ENCODE measurements at places on chromosomes 7 and 10.

DNA sequence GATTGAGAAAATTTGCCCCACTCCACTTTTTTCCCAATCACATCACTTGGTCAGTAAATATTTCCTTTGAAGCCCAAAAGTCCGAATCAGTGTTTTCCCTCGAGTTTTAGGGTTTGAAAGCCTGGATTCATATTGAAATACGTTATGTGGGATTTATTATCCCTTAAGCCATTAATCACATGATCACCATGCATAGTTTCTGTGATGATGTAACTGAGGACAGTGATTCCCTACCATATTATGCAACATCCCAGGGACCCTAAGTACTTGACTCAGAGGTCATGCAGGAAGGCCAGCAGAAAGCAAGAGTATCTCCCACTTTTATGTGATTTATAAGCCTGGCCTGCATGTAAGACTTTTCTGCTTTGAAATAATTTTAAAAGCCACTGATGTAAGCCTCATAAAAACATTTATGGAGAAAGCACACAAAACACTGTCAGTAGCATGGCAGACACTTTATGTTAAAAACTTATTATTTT is 630.6 kb upstream of the ZWINT start:
- DNase-seq, result no peak

- DNase-seq, result no peak
Measured at GRCh38 chr10:27568196-27569175, 64.4 kb downstream of the RAB18 start.

DNA sequence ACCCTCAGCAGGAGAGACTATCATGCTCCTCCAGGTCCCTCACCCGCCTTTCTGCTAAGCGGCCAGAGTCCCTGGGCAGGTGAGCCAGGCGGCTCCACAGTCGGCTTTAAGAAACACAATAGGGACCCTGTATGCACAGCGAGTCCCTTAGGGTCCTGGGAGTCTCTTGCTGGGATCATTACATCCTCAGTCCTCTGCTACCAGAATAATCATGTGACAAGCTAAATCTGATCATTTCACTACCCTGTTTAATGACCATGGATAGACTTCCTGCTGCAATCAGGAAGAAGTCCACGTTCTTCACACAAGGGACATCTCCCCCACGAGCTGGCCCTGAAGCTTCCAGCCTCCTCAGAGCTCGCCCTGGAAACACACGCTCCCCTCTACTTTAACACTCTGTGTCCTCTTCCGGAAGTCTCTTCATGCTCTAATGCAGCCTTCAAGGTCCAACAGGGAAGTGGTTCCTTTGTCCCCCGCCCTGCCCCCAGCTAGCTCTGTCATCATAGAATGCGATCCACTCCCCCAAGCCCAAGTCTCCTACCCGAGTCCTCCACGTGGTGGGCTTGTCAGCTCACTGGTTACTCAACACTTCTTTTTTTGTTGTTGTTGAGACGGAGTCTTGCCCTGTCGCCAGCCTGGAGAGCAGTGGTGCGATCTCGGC is 101.5 kb downstream of the RNF216 start:
- no peak for DNase-seq

DNA sequence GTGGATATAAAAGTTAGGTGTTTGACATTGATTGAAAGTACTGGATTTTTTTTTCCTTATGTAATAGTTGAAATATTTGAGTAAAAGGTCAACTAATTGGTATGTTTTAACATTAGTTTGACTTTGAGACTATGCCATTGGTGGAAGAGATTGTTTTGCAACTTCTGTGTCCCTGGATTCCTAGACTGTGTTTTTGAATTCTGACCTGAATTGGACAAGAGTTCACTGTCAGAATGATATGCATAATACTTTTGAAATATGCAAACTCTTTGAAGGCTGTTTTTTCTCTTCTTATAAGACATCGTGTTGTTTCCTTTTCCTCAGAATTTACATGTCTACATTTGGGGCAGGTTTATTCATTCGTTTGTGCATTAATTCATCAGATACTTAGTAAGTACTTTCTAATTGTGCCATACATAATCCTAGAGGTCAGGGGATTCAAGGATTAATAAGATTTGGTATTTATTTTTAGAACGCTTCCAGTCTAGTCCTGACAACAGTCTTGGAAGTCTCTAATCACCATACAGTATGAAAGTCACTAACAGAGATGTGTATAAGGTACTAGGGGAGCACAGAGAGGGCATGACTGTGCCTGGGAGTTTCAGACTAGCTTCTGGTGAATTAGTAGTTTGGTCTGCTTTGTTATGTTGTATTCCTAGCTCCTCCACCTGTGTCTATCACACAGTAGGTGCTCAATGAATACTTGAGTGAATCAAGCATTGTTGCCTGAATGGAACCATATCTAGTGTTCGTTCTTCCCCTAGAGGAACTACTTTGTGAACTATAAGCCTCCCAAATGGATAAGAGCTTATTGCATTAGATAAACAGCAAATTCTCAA is 49.2 kb downstream of the AGK start:
- DNase-seq, result no peak

GRCh38 chr7:122887198-122887597 is 938 bp upstream of the CADPS2 start:
- DNase-seq, result no peak

- DNase-seq, result no peak
Measured at GRCh38 chr10:34206935-34207268, 608.2 kb downstream of the PARD3 start.

- no peak for DNase-seq
Measured at GRCh38 chr10:74436523-74437170, 285.6 kb downstream of the ADK start.

GRCh38 chr7:48638041-48638440 is 286.3 kb upstream of the CDC14C start:
- no peak for DNase-seq

GRCh38 chr10:119466655-119467054 is 75.9 kb downstream of the RGS10 start:
- DNase-seq, result peak; percentile 53

GRCh38 chr10:50456719-50457118 is 167.0 kb downstream of the SGMS1 start:
- DNase-seq, result no peak

DNA sequence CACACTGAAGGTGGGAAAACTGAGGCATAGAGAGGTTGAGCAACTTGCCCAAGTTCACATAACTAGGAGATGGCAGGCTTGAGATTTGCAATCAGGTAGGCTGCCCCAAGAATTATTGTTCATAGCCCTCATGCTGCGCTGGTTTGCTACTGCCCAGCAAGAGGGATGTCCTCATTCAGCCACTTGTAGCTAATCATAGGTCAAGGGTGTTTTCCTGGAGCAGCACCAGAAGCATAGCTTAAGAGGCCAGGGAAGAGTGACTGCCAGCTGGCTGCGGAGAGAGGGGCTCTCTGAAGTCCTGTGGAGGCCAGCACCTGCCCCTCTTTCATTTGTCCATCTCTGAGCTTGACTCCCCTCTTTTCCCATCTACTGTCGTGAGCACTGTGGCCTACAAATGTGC is 15.0 kb downstream of the CDHR3 start:
- DNase-seq, result no peak

DNA sequence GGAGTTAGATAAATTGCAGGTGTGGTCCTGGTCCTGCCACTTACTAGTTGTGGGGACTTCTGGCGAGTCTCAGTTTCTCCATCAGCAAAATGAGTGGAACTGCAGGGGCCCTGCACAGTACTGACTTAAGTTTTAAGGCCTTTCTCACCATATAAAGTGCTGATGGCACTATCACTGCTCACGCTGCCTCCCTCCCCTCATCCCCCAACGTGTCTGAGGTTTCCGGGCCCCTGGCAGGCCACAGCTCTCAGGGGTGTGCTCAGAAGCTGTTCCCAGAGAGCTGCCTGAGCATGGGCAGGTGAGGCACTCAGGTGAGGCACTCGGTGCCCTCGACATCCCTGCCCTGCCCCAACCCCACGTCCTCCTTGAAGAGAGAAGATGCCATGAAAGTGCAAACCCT is 74.2 kb downstream of the VOPP1 start:
- DNase-seq, result no peak

GRCh38 chr10:129442866-129443265 is 24.2 kb upstream of the MGMT start:
- DNase-seq, result no peak

GRCh38 chr10:99975106-99975829 is 34.5 kb downstream of the DNMBP start:
- DNase-seq, result no peak

- no peak for DNase-seq
Measured at GRCh38 chr7:78130446-78131215, 332.1 kb downstream of the PHTF2 start.

DNA sequence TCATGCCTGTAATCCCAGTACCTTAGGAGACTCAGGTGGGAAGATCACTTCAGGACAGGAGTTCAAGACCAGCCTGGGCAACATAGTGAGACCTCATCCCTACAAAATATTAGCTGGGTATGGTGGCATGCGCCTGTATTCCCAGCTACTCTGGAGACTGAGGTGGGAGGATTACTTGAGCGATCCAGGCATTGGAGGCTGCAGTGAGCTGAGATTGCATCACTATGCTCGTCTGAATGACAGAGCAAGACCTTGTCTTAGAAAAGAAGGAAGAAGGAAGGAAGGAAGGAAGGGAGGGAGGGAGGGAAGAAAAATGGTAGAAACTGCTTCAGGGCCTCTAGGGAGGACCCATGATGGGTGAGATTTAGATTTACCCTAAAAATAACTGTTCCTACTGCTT is 112.3 kb downstream of the SPDYE5 start:
- DNase-seq, result no peak

GRCh38 chr7:116672596-116673456 is 830 bp downstream of the MET start:
- DNase-seq, result no peak

DNA sequence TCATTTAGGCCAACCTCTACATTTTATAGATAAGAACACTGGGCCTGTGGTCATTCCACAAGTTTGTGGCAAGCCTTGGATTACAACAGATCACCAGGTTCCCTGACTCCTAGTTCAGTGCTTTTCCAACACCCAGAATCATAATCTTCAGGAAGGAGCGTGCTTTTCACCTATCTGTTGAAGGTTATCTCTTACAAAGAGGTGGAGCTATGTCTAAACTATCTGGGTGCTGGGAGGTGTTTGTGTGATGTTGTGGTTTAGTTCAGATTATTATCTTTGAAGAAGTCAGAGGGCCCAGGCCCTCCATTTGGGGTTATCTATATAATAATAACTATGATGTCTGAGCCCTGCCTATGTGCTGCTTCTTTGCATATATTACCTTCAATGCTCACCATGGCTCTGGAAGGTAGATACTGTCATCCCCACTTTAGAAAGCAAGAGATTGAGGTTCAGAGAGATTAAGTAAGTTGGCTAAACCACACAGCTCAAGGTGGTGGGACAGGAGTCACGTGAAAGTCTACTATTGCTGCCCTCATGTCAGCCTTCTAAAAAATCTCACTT is 24.0 kb downstream of the IL2RA start:
- DNase-seq, result peak; percentile 18

DNA sequence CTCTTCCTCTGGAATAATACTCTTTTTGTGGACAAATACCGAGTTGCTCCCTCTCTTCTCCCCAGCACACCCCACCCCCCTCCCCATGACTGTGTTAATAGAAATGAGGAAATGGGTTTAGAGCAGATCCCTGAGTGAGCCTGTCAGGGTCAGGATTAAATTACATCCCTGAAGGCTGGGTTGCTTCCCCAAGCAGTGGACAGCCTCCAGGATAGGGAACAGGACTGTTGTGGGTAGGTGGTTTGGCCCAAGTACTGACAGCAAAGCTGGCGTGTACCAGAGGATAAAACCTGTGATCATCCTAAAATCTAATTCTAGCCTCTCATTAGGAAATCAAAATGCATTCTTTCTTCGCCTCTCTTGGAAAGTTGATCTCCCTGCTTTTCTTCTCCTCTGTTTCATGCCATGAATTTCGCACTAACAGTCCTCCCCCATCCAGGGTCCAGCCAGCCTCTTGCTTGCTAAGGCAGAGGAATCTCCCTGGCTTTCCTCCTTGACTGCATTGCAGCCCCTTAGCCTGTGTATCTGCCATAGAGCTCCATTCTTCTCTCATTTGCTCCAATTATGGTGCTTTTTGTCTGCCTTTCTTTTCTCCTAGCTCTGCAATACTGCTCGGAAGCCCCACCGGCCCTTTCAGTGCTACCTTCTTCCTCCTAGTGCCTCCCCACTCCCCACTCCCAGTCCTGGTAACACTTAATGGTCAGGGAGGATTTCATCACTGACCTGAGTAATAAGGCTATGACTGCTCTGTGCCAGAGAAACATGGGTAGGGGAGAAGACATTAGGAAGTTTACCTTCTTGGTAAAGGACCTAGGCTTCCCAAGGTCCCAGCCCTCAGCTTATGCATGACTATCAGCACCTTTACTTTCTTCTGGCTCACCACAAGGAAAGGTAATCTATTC is 8.4 kb downstream of the LRRC4 start:
- no peak for DNase-seq

- no peak for DNase-seq
Measured at GRCh38 chr10:34198953-34199352, 616.1 kb downstream of the PARD3 start.

- no peak for DNase-seq
Measured at GRCh38 chr10:99266383-99266782, 30.7 kb upstream of the HPSE2 start.

DNA sequence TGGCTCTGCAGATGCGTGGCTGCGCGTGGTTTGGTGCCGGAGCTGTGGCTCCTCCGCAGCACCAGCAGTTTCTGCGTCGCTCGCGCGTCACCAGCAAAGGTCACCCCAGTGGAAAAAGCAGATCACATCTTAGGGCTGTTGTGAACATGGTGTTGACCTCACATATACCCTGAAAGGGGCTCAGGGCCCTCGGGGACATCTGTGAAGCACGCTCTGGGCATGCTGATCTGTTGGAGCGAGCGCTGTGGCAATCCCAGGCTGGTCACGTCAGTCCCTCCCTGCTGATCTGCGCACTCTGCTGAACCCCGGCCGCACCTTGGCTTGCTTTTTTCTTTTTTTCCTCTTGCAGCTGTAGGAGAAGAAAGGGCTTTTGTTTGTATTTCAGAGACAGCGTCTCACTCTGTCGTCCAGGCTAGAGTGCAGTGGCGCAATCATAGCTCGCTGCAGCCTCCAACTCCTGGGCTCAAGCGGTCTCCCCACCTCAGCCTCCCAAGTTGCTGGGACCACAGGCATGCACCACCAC is 33.3 kb upstream of the AP5Z1 start:
- no peak for DNase-seq

GRCh38 chr10:4313051-4313450 is 513.0 kb upstream of the AKR1E2 start:
- no peak for DNase-seq

DNA sequence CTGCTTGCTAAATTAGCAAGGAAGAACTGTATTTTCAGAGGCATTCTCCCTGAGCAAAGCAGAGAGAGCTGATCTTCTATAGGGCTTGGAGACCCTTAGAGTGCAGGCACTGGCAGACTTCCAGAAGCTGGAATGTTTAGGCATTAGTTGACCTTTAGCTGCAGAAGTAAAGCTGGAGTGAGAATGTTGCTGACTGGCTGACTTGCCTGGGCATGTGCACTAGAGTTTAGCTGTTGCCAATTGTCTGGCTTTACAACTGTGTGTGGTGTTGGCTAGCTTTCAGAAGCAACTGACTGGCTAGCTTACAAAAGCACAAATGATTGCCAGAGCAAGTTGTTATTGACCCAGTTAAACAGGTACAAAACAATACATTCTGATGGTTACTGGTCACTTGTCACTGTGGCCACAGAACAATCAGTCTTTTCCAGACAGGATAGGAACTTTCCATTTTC is 25.1 kb downstream of the FAM13C start:
- no peak for DNase-seq
